ENCODE measurements at places on chromosomes 12 and 14. TPM values are rescaled to one million over a fixed set of nuclear protein-coding genes. Genes with fewer than 3 reads are reported as not detected.

The SAMD4A gene
- 9.5 TPM for total RNA-seq

DNA sequence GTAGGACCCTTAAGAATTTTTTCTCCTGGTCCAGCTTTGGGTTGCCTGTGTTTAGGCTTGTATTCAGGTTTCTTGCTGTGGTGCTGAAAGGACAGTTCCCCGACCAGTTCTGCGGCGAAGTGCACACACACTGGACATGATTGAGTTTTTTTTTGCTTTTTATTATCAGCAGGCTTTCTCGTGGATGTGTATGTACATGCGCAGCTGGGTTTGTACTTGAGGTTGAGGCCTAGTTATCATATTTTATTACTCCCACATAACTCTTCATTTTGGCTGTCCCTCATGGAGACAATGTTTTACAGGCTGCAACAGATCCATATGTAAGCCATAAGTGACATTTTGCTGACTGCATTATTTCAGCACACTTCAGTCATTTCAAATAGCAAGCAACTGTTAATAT is 2.5 kb downstream of the SCN8A start:
- DNase-seq = peak; percentile 14

DNA sequence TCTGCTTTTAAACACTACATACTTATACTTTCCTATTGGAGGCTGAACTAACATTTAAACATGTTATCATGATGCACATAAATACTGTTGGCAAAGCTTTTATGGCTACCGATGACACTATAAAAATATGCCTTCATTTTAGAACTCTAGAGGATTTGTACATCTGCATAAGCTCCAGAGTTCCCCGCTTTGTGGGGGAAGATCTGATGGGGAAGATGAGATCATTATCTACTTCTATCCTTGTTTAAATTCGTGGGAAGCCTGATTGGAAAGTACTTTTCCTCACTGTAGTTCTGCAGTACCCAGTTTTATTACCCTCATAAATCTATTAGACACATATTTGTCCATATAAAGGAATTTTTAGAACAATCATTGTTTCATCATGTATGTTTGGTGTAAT is 299.6 kb upstream of the ATP2B1 start:
- no peak for DNase-seq

The NOS1 gene
- total RNA-seq = not detected

DNA sequence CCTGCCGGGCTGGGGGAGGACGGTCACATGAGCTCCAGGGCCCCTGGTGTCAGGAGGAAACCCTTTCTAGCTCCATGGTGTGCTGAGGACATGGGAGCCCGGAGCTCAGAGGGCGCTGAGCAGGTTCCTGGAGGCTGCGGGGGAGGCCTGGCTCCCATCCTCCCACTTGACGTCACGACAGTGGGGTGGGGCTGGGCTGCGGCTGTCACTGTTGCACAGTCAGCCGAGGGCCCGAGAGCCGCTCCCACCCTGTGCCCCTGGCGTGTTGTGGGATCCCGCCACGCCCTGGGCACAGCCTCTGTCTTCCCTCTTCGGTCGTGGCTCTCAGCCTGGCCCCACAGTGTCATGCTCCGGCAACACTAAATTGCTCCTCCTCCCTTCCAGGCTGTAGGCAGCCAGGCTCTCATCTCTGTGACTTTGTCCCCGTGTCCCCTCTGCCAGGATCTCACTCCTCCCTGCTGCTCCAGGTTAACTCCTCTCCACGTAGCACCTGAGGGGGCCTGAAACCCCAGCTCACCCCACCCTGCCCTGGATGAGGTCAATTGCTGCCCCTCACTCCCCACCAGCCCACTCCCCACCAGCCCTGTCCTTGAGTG is 33.0 kb downstream of the BEGAIN start:
- DNase-seq = peak; percentile 8

GRCh38 chr12:52871291-52872039 is 22.7 kb upstream of the KRT78 start:
- peak; percentile 34 for DNase-seq

The ANKRD33 gene
- not detected for total RNA-seq

DNA sequence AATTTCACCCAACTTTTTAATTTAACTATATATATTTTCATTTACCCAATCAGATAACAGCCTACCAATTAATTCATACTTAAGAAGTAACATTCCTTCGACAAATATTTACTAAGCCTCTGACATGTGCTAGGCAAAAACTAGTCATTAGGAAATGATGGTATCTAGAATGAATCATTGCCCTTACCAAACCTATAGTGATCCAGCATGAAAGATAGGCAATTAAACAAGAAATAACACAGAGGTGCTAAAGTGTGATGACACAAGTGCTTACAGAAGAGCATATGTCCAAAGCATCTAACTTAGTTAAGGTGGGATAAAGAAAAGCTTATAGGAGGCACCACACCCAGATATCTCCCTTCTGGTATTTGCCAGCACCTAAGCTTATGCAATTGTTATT is 166.5 kb upstream of the RASSF8 start:
- no peak for DNase-seq

DNA sequence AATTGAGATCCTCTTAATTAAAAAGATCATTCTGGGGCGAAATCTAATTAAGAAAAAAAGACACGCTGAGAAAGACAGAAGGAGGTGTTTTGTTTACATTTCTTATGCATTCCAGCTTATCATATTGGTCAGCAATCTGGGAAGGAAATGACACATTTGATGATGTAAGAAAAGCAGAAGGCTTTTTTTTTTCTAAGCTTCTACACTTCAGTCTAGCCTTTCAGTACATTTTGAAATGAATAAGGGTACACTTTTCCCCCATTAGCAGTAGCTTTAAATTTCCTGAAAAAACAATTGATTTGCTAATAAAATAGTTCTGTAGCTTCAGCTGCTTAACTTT is 5.9 kb upstream of the GSC start:
- no peak for DNase-seq

DNA sequence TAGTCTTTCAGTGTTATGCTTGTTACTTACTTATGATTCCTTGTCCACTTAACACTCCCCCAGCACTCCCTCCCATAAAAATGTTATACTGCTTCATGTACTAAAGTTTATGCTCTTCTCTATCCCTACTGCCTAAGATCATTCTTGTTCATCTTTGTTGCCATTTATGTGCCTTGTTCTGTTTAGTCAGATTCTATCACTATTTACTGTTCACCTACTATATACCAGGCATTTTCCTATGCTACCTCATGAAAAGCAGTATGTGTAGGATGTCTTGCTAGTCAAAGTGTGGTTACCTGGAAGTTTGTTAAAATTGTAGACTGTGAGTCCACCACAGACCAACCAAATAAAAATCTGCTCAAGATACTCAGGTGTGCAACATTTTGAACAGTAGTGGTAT is 23.9 kb downstream of the ERH start:
- no peak for DNase-seq

The CELA1 gene
- total RNA-seq = not detected

DNA sequence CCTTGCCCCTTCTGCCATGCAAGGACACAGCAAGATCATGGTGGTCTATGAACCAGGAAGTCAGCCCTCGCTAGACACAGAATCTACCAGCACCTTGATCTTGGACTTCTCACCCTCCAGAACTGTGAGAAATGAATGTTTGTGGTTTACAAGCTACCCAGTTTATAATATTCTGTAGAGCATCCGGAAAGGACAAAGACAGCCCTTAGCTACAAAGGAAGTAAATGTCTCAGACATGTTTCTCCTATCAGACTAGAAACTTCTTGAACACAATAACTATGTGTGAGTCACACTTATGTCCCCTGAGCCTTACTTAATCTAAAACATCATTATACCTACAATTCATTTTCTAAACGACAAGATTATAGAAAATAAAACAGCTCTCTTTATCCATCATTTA is 176.7 kb downstream of the KLHL28 start:
- no peak for DNase-seq

The STAC3 gene
- 1.1 TPM for total RNA-seq

GRCh38 chr14:104461676-104462449 is 117.7 kb upstream of the C14orf180 start:
- DNase-seq = no peak

The P3H3 gene
- total RNA-seq = 2.7 TPM

GRCh38 chr12:92861381-92861780 is 67.7 kb downstream of the EEA1 start:
- DNase-seq = no peak

- peak; percentile 68 for DNase-seq
These were observed 23.1 kb downstream of the BICDL1 start for GRCh38 chr12:120012067-120012621.

DNA sequence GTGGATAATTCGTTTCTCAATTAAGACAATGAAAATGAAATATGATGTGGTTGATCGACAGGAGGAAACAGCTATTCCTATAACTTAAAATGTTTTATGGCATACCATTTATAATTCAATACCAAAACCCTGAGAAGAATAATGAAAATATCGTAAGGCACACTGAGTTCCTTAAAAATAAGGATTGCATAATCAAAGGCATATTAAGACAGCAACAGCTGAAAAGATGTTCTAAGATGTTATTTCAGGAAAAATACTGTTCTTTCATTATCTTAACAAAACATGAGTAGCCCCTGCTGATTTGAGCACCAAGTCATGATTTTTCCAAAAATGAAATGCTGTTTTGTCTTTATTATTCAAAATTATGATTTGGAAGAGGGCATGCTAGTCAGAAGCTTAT is 189.4 kb upstream of the ALG10 start:
- DNase-seq = no peak

The SLC17A8 gene
- total RNA-seq = not detected

The TSPAN19 gene
- total RNA-seq = not detected

DNA sequence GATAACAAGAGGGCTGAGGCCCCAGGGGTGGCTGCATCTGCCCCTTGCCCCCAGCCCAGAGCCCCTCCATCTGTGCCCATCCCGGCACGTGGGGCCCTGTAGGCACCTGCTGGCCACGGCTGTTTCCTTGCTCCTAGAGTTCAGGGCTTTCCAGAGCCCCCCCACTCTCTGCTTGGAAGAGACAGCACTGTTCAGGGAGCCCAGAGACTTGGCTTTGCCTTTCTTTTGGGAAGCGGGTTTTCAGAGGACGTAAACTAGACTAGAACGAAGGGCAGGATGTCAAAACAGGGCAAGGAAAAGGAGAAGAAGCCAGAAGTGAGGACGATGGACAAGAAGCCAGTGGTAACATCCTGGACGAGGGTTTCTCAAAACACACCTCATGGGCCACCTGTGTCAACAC is 163.3 kb upstream of the LHX5 start:
- no peak for DNase-seq

The HCAR3 gene
- 1.3 TPM for total RNA-seq

- no peak for DNase-seq
These were observed 624.2 kb downstream of the DIO2 start for GRCh38 chr14:79586989-79587598.

GRCh38 chr14:73143003-73143402 is 6.7 kb downstream of the PSEN1 start:
- no peak for DNase-seq

The OR4M1 gene
- total RNA-seq = not detected

DNA sequence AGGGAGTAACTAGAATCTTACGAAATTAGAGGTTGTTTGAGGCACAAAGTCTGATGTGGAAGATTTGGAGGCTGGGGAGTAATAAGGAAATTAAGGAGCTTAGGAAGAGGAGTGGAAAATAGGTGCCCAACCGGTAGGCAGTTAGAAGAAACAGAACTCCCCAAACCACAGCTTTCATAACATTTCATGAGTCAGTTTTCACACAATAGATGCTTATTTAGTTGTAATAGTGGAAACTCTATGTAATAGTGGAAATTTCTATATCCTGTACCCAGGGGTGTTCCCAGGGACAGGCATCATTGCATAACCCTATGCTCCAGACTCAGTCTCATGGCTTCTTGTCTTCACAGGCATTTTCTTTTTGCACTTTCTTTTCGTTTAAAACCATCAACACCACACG is 8.3 kb downstream of the C3AR1 start:
- DNase-seq = no peak

DNA sequence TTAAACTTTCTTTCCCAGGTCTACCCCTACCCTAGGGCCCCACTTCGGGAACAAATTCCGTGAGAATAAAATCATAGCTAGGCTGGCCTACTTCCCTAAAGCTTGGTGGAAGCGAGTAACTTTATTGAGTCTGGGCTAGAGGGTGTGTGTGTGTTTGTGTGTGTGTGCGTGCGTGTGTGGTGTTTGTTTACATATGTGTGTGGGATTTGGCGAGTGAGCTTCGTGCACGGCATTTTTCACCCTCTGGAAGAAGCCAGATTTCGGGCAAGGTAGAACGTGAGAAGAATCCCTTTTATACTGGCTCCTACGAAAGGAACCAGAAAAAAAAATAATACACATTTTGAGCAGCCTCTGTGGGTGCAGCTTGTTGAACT is 7.5 kb upstream of the LHX5 start:
- no peak for DNase-seq

DNA sequence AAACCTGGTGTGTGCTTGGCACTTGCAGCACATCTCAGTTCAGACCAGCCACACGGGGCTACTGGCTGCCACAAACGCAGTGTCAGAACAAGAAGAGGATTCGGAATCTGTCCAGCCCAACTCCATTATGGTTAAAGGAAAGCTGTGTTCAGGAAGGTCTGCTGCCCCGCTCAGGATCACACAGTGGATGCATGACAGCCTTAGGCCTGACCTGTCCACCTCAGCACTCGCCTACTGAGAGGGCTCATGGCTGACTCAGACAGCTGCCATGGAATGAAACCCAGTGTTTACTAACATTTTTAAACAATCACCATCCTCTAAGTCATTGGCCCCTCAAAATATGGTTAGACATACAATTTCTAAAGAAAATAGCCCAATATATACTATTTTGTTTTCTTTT is 5.6 kb upstream of the NIN start:
- no peak for DNase-seq

The BBOF1 gene
- 0.50 TPM for total RNA-seq

The DIO2 gene
- total RNA-seq = not detected

GRCh38 chr14:35240231-35240630 is 52.0 kb upstream of the PSMA6 start:
- DNase-seq = no peak

- no peak for DNase-seq
These were observed 81.8 kb upstream of the FOXN3 start for GRCh38 chr14:89498878-89499277.

DNA sequence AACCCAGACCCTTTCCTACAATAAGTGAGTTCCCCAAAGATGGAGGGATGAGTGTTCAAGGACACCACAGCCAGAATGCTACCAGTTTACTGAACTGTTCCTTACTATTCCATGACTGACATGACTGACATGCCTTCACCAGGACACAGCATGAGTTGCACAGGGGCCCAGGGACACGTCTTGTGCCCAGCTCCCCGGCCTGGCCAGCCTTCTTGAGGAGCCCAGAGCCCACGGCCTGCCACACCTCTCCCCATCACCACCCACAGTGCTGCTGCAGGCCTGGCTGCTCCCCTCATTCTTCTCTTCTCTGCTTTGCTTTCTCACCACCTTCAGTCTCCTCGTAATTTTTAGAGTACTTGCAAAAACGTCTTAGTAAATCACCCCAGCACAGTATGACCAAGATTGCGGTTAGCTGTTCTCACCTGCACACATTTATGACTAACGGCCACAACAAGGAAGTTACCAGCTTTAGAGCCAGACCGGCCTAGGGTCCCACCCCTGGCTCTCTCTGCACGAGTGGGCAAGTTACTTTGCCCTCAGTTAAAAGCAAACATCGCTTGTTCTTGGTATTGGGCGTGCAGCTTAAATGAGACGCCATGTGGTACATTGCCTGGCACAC is 18.5 kb downstream of the PPP2R5E start:
- peak; percentile 47 for DNase-seq

GRCh38 chr12:11081987-11082386 is 10.1 kb downstream of the TAS2R43 start:
- no peak for DNase-seq

The RHOF gene
- total RNA-seq = 37.2 TPM
